ENCODE measurements at places on chromosomes 7 and 10. TPM values are rescaled to one million over a fixed set of nuclear protein-coding genes. Genes with fewer than 3 reads are reported as not detected.

AKR1C4 gene
- total RNA-seq = not detected

SPAM1 gene
- total RNA-seq = not detected

XRCC2 gene
- total RNA-seq = 4.3 TPM

AGR3 gene
- not detected for total RNA-seq

HERC4 gene
- total RNA-seq = 25.5 TPM

FAM170B gene
- total RNA-seq = not detected

JAKMIP3 gene
- not detected for total RNA-seq

LLCFC1 gene
- not detected for total RNA-seq

CHST15 gene
- 15.0 TPM for total RNA-seq
